SHP77 (cell line): ENCODE measurements at places on chromosomes 2 and 18.
A peak's percentile ranks its signal among the peaks of the same experiment; 100 is the strongest.

- DNase-seq = no peak
Measured at GRCh38 chr2:51290725-51291124, 258.8 kb upstream of the NRXN1 start.

DNA sequence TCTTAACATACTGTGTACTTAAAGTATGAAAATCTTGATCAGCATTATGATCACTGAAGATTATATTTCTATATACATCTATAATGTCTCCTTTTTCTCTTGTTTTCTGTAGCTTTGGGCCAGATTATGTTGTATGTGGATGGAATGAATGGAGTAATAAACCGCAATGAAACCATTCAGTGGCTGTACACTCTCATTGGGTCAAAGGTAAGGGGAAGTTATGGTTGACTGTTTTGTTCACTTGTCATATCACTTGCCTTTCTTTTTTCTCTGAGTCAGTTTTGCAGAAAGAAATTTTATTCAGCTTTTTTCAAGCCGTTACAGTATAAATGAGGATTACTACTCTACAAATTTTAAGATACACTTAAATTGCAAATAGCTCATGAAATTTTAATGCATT, 252.5 kb downstream of the TPGS2 start:
- no peak for DNase-seq

DNA sequence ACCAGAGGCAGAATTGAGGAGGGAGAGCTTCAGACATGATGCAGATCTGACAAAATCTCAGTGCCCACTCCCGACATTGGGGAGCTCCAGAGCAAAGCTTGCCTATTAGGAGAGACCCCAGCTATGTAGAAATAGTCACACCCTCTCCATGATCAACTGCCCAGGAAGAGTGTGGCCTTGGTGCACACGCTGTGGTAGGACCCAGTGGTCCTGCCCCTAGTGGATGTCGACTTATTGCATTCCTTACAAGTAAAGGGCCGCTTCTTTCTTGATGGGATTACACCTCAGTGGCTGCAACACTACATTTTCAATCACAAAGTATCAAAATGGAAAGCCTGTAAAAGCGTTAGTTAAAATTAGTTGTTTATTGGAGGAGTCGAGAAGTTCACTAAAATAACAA, 64.2 kb downstream of the VRK2 start:
- DNase-seq = no peak

- no peak for DNase-seq
Measured at GRCh38 chr2:137964066-137964858, at the start of gene HNMT. Gene HNMT (plus strand): TSS chr2:137964473. CDS start chr2:137964492, 19 bp downstream.

- no peak for DNase-seq
Measured at GRCh38 chr2:67760995-67761394, 301.8 kb downstream of the C1D start.

- no peak for DNase-seq
Measured at GRCh38 chr2:198863655-198864054, 594.1 kb downstream of the SATB2 start.

DNA sequence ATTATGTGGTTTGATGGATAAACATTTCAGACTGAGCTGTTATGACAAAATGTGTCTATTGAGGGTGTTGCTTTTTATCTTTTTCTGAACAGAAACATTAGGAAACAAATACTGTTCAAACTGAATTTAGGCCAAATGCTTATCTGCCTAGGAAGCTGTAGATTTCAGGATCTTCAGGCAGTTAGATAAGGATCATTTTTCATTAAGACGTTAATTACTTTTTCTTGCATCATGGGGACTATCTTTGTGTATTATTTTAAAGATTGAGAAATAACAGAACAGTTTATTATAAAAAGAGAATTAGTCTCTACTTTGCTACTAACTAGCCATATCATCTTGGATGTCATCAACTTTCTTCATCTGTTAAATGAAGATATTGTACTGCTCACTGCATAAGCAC, 107.5 kb downstream of the TTC27 start:
- DNase-seq = no peak

GRCh38 chr2:232385660-232386489, 7.3 kb downstream of the ALPP start:
- no peak for DNase-seq

DNA sequence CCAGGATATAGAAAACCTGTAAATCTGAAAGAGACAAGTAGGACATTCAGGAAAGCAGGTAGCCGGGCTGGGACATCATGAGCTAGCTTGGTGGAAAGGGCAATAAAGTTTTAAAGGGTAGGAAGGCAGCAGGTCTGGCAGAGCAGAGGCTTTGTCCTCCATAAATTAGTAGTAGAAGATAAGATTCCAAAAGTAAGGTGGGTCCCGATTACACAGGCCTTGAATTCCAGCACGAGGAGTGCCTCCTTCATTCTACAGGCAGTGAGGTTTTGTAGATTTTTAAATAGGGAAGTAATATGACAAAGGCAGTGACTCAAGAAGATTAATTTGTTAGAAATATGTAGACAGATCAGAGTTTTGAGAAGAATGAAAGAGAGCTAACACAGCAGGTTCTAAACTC, 160.7 kb downstream of the DTNB start:
- DNase-seq = no peak

DNA sequence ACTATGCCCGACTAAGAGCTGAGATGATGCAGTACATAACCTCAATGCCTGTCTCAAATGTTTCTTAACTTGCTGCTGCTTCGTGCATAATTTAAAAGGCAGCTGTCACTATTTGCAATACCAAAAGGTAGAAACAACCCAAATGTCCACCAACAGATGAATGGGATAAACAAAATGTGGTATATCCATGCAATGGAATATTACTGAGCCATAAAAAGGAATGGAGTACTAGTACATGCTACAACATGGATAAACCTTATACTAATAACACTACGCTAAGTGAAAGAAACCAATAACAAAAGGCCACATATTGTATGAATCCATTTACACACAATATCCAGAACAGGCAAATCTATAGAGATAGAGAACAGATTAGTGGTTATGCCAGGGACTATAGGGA, 13.0 kb upstream of the DGKD start:
- no peak for DNase-seq

DNA sequence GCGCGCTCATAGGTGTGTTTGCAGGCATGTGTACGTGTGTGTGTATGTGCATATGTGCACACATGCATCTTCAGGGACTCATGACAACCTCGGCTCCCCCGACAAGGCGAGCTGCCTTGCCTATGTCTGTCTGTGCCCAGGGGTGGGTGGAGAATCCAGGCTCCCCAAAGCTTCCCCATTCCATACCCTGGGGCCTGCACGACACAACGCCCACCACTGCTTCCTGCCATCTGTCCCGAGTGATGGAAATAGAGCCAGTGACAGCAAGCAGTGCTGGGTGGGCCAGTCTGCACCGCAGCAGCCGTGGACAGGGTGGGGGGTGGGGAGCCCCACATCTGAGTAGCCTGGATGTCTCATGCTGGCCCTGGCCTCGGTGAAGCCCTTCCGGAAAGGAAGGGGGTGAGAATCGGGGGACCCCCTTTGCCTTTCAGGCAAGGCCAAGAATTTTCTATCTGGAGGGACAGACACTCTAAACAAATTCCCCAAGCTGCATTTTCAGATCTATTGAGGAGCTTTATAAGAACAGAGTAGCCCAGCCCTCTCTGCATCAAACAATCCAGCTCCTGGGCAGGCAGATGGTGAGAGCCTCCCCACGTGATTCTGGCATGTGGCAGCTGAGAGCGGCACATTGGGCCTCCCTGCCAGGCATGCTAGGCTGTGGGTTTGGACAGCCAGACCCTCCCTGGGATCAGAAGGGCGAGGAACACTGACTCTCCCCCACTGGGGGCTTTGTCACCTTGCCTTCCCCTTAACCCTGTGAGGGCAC, 4.9 kb downstream of the KCNIP3 start:
- no peak for DNase-seq

- DNase-seq = no peak
Measured at GRCh38 chr18:8754995-8755960, 49.9 kb downstream of the MTCL1 start.

DNA sequence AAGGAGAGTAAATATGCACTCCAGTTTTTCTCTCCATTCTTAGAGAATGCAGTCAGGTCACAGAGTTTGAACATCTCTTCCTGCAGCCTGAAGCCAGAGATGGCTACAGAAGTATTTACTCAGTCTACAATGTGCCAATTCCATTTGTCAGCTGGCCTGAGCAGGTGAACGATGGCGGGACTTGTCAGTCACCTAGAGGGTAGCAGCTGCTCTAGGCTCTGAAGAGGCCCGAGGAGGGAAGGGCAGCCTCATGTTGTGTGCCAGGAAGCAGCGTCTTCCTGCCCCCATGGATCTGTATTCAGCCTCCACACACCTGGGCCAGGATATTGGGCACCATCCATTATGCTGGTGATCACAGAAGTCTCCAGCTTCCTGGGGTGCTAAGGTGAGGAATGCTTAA, 316.7 kb upstream of the CHAC2 start:
- peak; percentile 100 for DNase-seq

DNA sequence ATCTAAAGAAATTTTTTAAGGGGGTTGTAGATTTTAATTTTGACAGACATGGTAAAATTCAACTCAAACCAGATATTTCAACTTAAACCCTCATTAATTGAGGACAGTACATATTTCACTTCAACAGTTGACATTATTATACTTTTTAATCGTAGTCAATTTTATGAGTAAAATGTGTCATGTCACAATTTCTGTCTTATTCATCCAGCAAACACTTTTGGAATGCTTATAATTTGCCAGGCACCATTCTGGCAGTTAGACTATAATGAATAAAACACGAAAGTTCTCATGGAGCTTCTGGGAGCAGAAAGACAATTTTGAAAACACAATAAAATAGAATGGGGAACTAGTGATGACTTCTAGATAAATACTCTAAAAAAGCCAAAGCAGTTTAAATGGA, 1094.8 kb downstream of the SUCLG1 start:
- DNase-seq = no peak

DNA sequence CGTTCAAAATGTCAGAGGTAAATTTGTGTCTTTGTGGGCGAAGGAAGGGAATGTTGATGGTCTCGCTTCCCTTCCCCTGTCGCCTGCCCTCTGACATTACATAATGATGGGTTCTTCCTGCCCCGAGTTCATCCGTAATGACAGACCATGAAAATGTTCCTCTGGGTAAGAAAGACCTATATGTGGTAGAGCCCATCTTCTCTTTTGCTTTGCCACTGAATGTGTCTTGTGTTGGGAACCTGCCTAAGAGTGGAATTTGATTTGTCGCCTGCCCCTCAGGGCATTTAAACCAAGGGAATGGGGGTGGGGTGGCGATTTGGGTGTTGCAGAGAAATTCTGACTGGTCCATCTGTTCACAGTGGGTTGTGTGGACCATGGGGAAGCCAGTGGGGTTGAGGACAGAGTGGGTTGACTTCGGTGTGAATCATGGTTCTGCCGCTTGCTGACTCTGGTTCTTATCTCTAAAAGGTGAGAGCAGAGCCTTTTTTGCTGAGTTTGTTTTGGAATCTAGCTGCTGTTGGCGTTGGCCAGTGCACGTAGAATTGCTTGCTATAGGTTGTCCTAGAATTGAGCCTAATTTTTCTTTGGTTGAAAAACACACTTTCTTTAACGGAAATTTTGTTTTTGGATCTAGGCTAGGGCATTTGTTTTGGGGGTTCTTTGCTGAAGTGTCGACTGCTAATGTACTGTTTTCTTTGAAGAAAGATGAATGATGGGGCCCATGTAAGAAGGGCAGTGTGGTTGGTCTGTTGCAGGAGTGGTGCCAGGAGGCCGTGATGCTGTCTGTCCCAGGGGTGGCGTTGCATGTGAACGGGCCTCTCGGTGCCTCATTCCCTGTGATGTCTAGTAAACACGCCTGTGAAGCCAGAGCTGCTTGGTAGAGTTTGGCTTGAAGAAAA, 1.3 kb downstream of the INPP4A start:
- peak; percentile 48 for DNase-seq

DNA sequence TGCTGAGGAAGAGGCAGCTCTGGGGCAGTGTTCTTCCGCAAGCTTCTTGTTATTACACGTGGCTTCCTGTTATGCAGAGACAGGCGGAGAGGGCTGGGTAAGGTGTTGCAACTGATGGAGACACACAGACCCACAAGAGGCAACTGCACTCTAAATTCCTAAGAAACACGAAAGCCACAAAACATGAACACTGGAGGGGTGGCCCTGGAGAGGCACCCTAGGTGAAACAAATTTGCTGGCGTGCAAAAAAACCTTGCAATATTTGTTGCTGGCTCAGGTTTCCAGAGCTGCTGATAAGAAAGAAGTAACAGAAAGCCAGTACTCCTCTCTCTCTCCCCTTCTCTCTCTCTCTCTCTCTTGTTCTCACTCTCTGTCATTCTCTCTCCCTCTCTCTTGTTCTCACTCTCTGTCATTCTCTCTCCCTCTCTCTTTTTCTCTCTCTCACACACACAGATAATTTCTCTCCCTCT, 31.8 kb downstream of the ARHGAP25 start:
- no peak for DNase-seq

GRCh38 chr18:13915995-13916431, 677 bp upstream of the MC2R start:
- DNase-seq = no peak

DNA sequence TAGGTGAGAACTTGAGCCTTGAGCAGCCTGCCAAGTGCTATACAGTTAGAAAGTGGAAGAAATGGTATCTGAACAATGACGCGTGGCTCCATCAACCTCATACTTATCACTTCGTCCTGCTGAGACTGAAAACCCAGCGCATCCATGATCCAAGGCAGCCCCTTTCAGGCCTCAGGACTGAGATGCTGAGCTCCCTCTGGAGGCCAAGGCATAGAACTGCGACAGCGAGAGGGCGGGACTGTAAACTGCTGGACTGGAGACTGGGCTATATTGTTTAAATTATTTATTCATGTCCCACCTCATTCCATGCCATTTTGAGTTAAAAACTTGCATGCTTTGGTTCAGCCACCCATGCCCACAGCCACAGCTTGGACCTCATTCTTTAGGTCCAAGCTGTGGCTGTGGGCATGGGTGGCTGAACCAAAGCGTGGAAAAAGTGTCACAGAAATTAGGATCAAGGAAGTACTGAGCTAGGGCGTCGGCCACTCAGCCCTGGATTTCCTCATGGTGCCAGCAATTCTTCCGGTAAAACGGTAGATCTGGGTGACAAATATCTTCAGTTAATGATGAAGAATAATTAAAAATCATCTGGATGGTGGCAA, 195.5 kb downstream of the L3MBTL4 start:
- peak; percentile 26 for DNase-seq

DNA sequence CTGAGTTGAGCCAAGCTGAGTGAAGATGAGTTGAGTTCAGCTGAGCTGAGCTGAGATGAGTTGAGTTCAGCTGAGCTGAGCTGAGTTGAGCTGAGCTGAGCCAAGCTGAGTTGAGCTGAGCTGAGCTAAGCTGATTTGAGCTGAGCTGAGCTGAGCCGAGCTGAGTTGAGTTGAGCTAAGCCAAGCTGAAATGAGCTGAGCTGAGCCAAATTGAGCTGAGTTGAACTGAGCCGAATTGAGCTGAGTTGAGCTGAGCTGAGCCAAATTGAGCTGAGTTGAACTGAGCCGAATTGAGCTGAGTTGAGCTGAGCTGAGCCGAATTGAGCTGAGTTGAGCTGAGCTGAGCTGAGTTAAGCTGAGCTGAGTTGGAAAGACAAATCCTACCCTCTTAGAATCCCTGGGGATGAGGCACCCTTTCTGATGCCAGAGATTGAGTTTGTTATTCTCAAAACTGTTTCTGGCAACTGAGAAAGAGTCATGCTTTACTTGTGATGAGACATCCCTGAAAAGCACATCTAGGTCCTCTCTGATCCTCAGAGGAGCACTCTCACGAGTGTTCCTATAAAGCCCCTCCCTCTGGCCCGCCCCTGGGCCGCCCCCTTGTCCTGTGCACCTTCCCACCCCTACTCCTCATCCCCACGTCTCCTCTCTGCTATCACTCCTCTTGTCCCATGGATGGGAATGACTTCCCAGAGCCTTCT, 116.5 kb downstream of the MCFD2 start:
- no peak for DNase-seq

GRCh38 chr2:9256147-9256546, 49.5 kb downstream of the ASAP2 start:
- no peak for DNase-seq
